ENCODE measurements at places on chromosomes 5 and 9. TPM values are rescaled to one million over a fixed set of nuclear protein-coding genes. Genes with fewer than 3 reads are reported as not detected.

The BNIP1 gene
- polyA plus RNA-seq, result 14.2 TPM

The CDX1 gene
- polyA plus RNA-seq, result 0.45 TPM

The FGF18 gene
- polyA plus RNA-seq, result 0.25 TPM

DNA sequence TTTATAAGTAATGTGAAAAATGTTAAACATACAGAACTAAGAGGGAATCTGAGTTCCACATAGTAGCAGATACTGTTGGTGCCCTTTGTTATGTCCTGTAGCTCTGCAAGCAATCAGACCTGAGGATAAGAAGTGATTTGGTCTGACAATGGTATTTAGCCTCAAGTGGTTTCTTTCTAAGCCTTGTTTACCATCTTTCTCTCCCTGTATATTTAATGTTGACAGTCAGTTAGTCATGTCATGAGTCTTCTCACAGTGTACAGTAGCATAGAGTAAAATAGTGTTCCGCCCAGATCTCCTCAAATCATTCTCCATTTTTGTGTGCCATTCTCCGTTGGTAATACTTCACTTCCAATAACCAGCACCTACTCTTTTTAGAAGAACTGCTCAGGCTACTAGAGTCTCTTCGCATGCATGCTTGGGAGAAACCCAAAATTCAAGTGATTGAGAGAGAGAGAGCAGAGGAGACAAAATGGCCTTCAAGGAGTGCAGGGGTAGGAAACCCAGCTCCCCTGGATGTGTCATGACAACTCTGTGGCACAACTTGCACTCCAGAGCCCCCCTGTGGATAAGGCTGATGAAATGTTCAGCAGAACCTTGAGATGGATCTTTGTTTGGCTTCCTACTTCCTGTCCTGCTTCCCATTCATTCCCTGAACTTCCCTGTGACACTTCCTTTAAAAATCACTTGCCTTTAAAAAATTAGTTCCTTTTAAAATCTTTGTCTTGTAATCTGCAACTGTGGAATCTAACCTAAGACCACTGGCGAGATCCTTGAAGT, 129.2 kb upstream of the FST start:
- DNase-seq, result no peak

DNA sequence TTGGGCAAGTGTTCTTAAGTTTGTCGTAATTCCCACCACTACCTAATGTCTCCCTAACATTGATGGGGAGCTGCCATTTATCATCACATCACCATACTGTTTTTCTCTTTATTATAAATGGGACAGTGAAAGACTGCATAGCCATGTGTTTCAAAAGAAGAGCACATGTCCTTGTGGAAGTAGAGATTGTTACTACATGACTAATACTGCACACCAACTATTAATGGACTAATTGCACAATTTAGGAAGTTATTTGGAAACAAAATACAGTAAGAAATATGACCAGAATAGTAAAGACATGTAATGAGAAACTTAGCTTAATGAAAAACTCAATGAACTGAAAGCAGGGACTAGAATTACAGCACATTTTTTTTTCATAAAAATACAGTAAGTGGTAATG, 12.0 kb upstream of the ELOVL7 start:
- DNase-seq, result no peak

- DNase-seq, result no peak
Observed at GRCh38 chr9:19473605-19474004, 64.8 kb downstream of the ACER2 start.

- no peak for DNase-seq
Observed at GRCh38 chr9:4011054-4011453, 288.8 kb downstream of the GLIS3 start.
